Stimulated activated CD8-positive, alpha-beta memory T cell treated with anti-CD3 and anti-CD28 coated beads, Interleukin-2, amount 100 ng/mL, for 48 hours (primary cell): ENCODE measurements at places on chromosomes 5 and 9.

GRCh38 chr9:31745468-31745867, 639.0 kb upstream of the ACO1 start:
- DNase-seq = no peak

DNA sequence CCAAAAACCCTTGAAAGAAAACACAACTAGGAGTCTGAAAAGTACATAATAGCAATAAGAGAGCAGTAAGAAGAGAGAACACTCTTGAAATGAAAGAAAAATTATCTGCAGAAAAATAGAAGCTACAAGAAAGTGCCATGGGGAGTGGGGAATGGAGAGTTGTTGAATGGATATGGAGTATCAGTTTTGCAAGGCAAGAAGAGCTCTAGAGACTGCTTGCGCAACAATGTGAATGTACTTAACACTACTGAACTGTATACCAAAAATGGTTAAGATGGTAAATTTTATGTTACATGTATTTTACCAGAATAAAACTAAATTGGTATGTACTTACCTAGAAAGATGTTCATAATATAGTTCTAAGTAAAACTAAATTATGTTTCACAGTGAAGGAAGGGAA, 54.8 kb upstream of the RASGRF2 start:
- no peak for DNase-seq

DNA sequence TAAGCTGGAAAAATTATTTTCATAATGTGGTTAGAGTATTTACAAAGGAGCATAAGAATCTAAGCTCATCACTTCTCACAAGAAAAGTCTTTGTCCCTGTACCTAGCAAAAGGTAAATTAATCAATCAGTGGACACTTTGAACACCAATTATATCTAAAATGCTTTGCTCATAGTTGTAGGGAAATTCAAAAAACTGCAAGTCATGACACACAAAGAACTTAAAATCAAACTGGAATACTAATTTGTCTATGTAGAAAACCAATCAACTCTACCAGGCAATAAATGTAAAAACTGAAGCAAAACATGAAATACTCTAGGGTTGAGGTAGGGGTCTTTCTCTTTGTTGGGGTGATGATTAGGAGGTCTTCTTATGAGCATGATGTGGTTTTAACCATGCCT, 135.5 kb downstream of the PRKACG start:
- no peak for DNase-seq

DNA sequence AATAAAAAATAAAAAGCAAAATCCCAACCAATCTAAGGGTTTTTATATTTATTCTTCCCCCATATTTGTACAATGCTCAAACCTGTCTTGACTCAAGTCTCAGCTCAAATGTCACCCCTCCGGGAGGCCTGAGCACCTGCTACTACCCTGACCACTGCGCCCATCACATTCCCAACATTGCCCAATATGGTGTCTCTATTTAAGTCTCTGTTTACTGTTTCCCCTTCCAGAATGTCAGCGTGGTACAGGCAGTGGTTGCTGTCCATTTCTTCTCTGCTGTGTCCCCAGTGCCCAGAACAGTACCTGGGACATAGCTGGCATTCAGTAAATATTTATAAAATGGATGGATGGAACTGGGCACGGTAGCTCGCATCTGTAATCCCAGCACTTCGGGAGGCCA, 47.3 kb upstream of the PRRC2B start:
- DNase-seq = no peak

GRCh38 chr9:124259158-124259808, 1.5 kb downstream of the NEK6 start:
- no peak for DNase-seq

DNA sequence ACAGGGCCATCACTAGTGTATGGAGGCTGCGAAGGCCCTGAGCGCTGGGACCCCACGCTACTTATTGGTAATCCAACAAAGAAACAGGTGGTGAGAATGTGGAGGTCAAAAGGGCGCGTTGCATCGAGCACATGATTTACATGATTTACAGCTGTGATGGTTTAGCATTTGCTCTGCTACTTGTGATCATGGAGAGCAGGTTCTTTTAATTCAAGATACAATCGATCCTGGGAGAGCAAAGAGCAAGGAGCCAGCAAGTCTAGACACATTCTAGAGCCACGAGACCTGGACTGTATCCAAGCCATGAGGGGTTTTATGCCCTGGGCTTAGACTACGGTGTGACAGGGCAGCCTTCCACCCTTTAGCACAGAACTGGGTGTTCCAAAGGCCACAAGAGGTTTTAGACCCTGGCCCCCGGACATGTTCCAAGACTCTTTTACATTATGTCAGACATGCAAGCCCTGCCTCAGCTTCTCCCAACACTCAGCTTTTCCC, 47.0 kb upstream of the CLK4 start:
- no peak for DNase-seq

GRCh38 chr9:121865060-121865459, 213.6 kb downstream of the DAB2IP start:
- DNase-seq = no peak
